ENCODE measurements at places on chromosomes 5 and 9.
A peak's percentile ranks its signal among the peaks of the same experiment; 100 is the strongest.

DNA sequence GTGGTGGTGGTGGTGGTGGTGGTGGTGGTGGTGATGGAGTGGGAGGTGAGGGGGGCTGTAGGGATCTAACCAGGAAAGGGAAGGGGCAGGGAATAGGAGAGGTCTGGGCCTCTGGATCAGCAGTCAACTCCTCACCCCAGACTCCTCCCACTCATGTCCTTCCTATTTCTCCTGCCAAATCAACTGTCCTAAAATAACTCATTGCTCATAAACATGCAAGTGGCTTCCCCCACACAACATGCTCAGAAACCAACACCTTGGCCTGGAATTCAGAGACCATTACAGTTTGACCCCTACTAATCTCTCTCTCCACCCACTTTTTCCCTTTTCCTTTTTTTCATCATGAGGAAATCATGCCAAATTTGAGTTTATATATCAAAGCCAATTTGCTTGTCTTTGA, 8.4 kb upstream of the FSD1L start:
- DNase-seq = no peak

DNA sequence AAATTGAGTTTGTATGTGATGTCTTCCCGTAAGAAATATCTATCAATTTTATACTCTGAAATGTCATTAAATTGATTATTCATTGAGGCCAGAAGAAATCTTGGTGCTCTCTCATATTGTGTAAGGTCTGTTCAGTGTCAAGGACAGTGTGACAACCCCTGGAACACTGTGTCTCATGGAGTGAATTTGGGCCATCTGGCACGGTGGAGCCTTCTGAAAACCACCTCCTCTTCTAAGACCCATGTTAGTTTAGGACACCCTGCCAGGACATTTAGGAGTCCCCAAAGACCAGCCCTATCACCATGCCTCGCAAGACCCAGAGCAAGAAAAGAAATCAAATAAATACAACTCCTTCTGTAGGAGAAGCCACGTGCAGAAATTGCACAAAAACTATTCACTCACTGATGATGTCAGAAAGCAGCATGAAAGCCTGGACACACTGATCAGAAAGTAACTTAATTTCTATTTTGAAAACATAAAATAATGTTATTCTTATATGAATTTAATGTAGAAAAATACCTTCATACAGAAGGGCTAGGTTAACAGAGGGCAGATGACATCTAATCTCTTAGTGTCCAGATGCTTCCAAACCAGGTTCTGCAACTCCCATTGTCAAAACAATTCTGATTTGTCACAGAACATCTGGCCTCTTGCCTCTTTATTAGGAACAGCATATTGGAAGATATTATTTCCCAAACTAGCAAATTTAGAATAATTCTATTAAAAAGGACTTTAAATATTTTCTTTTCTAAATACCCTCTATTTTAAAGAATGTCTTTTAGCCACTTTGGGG, 298.8 kb downstream of the NR2F1-AS1 start:
- DNase-seq = no peak

GRCh38 chr5:143448518-143448917, 45.0 kb upstream of the NR3C1 start:
- DNase-seq = no peak

- DNase-seq = no peak
Observed at GRCh38 chr5:61177716-61178115, 15.4 kb upstream of the SMIM15 start.

DNA sequence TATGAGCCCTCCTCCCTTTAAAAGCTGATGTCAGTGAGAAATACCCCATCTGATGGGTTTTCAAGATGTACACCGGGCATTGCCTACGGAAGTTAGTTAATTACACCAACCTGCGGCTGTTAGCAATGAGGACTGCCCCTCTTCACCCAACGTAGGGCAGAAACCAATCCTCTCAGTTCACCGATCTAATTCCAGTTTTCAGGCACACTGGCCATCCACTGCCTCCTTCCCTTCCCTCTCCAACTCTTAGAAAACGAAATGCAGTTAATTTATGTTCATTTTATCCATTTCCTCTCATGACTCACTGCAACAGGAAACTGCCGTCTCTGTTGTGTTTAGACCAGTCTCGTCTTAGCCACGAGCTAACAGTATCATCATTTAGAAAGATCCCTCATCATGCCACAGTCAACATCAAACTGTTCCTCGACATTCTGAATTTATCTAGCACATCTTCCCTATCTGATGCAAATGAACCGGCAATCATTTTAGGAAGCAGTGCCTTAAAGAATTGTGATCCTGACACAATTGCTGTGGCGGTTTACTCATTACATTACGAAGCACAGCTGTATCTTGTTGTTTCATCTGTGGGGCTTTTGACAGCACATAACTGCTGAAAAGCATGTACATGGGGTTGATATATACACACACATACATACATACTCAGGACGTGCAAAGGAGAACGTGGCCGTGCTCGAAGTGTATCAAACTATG, 168.6 kb downstream of the EFNA5 start:
- DNase-seq = no peak

- no peak for DNase-seq
Observed at GRCh38 chr9:113509463-113509862, 45.9 kb downstream of the RGS3 start.

- no peak for DNase-seq
Observed at GRCh38 chr5:33944543-33945132, 8.5 kb downstream of the RXFP3 start.

- DNase-seq = no peak
Observed at GRCh38 chr9:132114102-132114707, 34.5 kb upstream of the MED27 start.

DNA sequence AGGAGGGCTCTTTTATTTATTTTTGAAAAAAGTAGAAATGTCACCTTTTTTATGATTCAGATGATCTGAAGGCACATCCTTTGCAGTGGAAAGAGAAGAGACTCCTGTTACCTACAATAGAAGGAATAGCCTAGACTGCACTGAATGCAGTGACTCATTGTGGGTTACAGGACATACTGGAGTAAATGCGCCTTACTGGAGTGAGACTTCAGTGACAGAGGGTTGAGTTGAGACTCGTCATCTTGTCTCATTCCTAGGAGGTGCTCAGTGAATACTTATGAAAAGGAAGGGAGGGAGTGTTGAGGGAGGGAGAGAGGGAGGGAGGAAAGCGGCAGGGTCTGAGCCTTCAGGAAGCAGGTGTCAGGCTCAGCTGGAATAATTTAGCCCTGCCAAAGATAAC, 25.2 kb downstream of the ANKRA2 start:
- peak; percentile 47 for DNase-seq

DNA sequence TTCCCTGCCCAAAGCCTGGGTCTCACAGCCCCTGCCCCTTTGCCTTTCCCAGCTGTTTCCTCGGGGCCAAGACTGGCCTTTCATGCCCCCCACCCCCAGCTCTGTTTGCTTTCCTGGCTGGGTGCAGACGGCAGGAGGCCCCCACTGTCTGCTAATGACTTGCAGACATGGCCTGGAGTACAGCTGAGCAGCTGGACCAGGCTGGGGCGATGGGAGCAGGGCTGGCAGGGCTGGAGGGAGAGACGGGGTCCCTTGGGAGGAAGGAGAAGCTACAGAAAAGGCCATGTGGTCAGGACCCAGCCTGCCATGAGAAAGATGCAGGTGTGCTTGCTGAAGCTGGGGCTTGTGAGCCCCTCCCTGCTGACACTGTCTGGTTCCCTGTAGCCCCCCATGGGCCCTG, 28.3 kb upstream of the GFPT2 start:
- no peak for DNase-seq

GRCh38 chr5:82275216-82275664, 2.9 kb downstream of the RPS23 start:
- DNase-seq = no peak

- no peak for DNase-seq
Observed at GRCh38 chr5:170426149-170426767, 37.1 kb upstream of the KCNMB1 start.

GRCh38 chr9:127143920-127144465, 21.6 kb upstream of the ANGPTL2 start:
- DNase-seq = no peak

DNA sequence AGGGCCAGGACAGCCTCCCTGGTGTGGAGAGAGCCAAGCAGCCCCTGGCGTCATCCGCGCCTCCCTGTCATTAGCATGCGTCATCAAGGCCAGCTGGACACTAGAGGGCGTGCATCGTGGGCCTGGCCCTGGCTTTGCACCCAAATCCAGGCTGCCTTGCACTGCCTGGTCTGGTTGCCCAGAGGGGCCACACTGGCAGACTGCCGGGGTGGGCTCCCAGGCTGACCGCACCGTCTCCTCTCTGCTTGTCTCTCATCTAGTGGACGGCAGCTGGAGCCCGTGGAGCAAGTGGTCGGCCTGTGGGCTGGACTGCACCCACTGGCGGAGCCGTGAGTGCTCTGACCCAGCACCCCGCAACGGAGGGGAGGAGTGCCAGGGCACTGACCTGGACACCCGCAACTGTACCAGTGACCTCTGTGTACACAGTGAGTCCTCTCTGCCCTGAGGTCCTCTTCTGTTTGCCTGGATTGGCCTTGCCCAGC, 29.0 kb downstream of the HK3 start:
- no peak for DNase-seq

GRCh38 chr9:33446240-33446945, 1.0 kb downstream of the AQP3 start:
- DNase-seq = no peak

GRCh38 chr5:428219-428618, 14.8 kb upstream of the EXOC3 start:
- no peak for DNase-seq

GRCh38 chr9:3597792-3598191, 72.0 kb upstream of the RFX3 start:
- no peak for DNase-seq

DNA sequence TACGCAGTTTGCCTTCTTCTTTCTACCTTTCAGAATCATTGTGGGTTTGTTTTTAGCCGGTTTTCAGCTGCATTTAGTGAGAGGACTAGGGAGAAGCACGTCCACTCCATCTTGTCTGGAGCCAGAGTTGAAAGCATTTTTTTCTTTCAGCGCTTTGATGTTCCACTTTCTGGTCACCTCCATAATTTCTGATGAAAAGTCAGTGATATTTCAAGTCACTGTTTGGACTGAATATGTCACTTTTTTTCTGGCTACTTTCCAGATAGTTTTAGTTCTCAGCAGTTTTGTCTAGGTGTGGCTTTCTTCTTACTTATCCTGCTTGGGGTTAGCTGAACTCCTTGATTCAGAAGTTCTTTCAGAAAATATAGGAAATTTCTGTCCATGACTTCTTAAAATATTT, 123.9 kb upstream of the IER5L start:
- no peak for DNase-seq

GRCh38 chr5:34485768-34486030, 170.4 kb upstream of the RAI14 start:
- no peak for DNase-seq

Data from epithelial cell of proximal tubule (primary cell).